ENCODE measurements at places on chromosomes 16 and 17.
A peak's percentile ranks its signal among the peaks of the same experiment; 100 is the strongest.

DNA sequence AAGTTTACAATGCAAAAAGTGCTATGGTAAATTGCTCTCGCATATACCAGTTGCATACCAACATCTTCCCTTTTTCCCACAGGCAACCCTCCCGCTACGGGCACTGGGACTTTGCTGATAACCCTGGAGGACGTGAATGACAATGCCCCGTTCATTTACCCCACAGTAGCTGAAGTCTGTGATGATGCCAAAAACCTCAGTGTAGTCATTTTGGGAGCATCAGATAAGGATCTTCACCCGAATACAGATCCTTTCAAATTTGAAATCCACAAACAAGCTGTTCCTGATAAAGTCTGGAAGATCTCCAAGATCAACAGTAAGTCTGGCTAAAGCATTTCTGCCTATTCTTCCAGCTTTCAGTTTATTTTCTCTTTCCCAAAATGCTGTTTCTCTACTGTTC is 27.9 kb upstream of the HSBP1 start:
- no peak for DNase-seq

- DNase-seq: no peak
Observed at GRCh38 chr16:4194661-4195060, 47.2 kb downstream of the SRL start.

DNA sequence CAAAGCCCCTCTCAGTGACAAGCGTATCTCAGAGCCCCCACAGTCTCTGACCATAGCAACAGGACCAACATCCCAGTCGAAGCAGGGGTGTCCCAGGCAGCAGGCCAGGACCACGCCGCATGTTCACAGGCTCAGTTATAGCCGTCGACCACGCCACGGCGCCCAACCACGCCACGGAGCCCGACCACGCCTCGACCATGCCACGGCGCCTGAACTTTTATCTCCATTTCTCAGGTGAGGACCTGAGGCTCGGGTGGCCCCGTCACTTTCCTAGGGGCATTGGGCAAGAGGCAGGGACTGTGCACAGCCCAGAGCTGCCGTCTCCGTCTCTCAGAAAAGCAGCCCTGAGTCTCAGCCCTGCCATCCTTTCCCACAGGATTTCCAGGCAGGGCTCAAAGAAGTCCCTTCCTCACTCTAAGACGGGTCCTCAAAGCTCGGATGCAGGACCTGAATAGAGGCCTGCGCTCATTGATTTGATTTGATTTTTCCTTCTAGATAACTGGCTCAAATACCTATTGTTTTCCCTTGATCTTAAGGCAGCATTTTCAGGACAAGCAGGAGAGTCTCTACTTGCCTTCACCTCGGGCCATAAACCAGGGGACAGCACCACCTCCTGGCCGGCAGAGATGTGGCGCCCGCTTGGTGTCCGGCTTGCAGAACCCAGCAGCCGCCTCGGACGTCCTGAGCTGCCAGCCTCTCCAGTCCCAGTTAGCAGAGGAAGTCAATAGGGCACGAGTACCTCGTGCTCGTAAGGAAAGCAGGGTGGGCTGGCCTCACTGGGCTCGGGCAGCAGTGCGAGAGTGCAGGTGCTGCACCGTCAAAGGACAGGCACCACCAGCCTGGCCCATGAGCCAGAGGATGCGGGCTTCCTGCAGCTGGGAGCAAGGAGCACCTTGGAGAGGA is 38.8 kb downstream of the C16orf95 start:
- peak; percentile 68 for DNase-seq

GRCh38 chr17:74241847-74242246 is 28.5 kb downstream of the TTYH2 start:
- DNase-seq: no peak

DNA sequence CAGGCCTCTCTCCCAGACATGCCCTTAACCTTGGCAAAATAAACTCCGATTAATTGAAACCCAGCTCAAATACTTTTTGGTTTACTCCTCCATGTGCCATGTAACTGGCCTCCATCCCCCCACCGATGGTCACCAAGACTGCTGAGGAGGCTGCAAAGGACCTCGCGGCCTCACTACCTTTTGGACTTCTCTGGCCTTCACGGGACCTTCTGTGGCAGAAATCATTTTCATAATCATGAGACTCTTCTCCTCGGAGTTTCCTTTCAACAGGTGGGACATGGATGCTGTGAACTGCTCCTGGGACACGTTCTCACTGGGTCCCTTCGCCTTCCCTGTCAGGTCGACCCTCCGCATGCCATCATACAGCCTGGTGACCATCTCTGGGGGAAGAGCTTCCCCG is 9.0 kb downstream of the MEAK7 start:
- DNase-seq: no peak

DNA sequence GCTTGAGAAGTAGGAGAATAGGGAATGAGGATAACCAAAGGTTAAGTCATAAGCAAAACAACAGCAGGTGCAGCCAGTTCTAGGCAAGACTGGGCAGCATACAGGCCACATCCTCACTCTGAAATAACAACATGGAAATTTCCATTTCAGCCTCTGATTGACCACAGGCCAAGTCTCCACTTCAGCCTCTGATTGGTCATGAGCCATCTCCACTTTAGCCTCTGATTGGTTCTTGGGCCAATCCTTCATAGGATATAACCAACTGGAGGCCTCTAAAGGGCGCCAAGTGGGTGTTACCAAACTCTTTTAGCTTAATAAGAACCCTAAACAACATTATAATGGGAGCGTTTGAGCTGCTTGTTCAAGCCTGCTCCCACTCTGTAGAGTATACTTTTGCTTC is 512.0 kb downstream of the NPIPA7 start:
- DNase-seq: no peak

- DNase-seq: no peak
Observed at GRCh38 chr16:66908762-66909559, 9.7 kb downstream of the CDH16 start.
